ENCODE measurements at places on chromosomes 6 and 20. TPM values are rescaled to one million over a fixed set of nuclear protein-coding genes. Genes with fewer than 3 reads are reported as not detected.

GRCh38 chr6:158061361-158061708, 79.7 kb downstream of the SYNJ2 start:
- DNase-seq: no peak

DNA sequence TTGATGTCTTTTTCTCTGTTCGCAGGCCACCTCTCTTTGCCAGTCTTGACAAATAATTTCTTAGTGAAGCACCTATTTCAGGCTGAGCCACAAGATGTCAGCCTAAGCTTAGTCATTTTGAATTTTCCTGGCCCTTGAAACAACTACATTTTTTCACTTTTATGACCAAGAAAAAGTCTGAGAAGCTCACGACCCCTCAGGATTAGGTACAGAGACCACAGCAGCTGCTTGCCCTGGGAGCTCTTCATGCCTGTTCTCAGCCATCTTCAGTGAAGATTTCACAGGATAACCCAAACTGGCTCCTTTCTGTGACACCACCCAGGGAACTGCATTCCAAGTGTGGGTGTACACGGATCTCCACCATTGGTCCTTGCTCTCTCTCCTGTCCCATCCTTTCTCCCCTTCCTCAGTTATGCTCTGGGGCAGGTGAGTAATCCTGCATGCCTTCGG, 38.4 kb upstream of the SPTLC3 start:
- no peak for DNase-seq

GRCh38 chr20:3648951-3649350, 14.2 kb downstream of the GFRA4 start:
- no peak for DNase-seq

GRCh38 chr6:168047841-168048723, 30.9 kb downstream of the FRMD1 start:
- DNase-seq: no peak

Gene C6orf15
- polyA plus RNA-seq: not detected
